ENCODE measurements at places on chromosomes 12 and 14.

GRCh38 chr12:53105712-53106439 lies 2.6 kb downstream of the SOAT2 start:
- no peak for DNase-seq

- DNase-seq, result no peak
These were observed 2.2 kb downstream of the ZFP36L1 start for GRCh38 chr14:68790644-68791077.

GRCh38 chr14:92099802-92100201 lies 6.6 kb downstream of the ATXN3 start:
- DNase-seq, result no peak

GRCh38 chr14:51652168-51653078 lies 713 bp downstream of the FRMD6 start:
- DNase-seq, result no peak

- no peak for DNase-seq
These were observed 43.4 kb downstream of the PPP2R5E start for GRCh38 chr14:63499701-63500250.

DNA sequence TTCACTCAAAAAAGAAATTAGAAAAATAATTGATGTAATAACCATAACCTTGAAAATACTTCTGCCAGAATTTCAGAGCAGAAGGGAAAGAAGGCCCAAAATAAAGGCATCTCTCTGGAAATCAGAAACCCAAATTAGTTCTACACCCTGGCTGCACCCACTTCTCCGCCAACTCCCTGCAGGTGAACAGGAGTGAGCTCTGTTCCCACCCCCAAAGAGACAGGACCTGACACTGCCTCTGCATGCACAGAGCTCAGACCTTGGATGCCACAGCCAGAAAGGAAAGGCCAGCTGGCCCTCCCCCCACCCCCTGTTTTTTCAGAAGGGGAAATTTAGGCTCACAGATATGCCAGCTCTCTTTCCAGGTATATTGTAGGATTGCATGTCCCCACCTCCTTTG lies 228.2 kb downstream of the BCL11B start:
- DNase-seq, result no peak

GRCh38 chr14:102590667-102591099 lies 1.8 kb upstream of the RCOR1 start:
- DNase-seq, result peak; percentile 45

- no peak for DNase-seq
These were observed 141.3 kb downstream of the PTPRR start for GRCh38 chr12:70779250-70779649.

- no peak for DNase-seq
These were observed 155.1 kb upstream of the WSCD2 start for GRCh38 chr12:107973950-107974349.

GRCh38 chr12:105721891-105722290 lies 391.4 kb downstream of the C12orf75 start:
- DNase-seq, result no peak

GRCh38 chr14:22656945-22657731 lies 13.0 kb upstream of the OR6J1 start:
- DNase-seq, result no peak

- DNase-seq, result peak; percentile 62
These were observed 237.9 kb downstream of the IPO8 start for GRCh38 chr12:30457621-30458289.

DNA sequence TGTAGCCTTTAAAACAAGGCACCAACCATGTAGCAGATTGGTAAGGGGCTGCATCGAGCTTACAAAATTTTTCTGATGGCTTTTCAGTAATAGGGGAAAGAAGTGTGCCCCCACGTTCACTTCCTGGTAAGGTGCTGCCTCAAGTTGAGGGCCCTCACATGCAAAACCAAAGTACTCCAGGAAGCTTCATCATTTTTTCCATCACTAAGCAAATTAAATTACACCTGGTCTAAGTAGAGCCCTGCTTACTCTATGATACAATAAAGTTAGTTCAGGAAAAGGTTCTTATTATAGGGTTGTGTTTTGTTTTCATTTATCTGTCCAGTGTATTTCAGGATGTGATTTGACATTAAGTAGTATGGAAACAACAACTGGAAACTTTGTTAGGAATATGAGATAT lies 15.0 kb upstream of the AKAP5 start:
- no peak for DNase-seq

DNA sequence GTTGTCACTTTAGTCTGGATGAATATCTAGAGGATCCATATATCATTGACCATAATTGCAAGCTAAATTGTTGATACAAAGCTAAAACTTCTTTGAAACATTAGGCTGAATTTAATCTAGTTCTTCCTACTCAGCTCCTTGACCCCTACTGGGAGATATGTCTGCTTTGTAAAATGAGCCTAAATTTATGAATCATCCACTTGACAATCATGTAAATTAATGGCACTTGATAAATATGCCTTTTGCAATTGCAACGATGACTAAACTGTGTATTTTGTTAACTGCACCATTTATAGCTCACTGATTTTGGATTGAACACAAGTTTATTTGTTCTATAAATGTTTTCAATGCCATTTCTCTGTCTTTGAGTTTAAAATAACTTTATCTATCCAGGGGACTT lies 1616.5 kb upstream of the FLRT2 start:
- no peak for DNase-seq

DNA sequence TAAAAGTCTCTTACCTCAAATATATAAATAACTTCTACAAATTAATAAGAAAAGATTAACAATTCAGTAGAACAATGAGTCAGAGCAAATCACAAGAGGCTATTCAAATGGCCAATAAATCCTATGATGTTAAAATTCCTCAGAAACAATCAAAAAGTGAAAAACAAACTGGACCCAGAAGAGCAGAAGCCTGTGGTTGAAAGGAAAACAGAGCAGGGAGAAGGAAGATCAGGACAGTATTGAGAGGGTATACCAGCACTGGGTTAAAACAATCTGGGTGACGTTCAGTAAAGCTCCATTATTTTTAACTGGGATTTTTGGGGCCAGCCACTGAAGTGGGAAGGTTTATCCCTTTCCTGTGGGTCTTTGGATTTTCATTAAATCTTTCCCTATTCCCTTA lies 39.7 kb upstream of the PCED1B start:
- no peak for DNase-seq

GRCh38 chr12:113106361-113106760 lies 29.2 kb downstream of the RASAL1 start:
- no peak for DNase-seq

GRCh38 chr12:109088818-109089217 lies 4.5 kb downstream of the ALKBH2 start:
- no peak for DNase-seq

DNA sequence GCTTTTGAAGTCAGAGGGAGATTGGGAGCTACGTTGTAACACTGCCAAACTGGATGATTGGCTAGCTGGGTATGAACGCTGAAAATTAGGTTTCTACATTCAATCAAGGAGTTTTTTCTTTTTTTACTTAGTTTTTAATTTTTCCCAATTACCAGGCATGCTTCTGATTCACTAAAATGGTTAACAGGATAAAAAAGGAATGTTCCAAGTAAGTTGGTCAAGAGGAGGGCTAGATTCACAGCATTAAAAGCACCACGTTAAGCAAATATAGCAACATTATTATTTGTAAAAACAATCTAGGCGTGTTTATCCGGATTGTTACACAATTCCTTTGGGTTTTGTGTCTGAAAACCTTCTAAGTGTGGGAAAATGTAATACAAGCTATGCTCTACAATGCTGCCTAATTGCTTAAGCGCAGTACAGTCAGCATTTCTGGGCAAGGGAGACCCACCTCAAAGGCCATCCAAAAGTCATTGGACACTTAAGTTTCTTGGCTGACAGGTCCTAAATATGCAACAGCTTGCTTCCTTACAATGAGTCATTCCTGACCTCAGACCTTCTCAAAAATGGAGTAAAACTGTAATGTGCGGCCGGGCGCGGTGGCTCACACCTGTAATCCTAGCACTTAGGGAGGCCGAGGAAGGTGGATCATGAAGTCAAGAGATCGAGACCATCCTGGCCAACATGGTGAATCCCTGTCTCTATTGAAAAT lies 1.2 kb downstream of the RPLP0 start:
- peak; percentile 64 for DNase-seq

- DNase-seq, result no peak
These were observed 13.8 kb downstream of the MTHFD1 start for GRCh38 chr14:64401949-64402348.

- DNase-seq, result no peak
These were observed 145.1 kb downstream of the ACSS3 start for GRCh38 chr12:81222846-81223592.

- no peak for DNase-seq
These were observed 1.5 kb upstream of the BEGAIN start for GRCh38 chr14:100588671-100589070.

- no peak for DNase-seq
These were observed 549.2 kb downstream of the GALC start for GRCh38 chr14:87443787-87444186.

Data from NB4 (cell line).